ENCODE measurements at places on chromosomes 1 and 21.

GRCh38 chr21:41548781-41549180, 40.8 kb upstream of the TMPRSS2 start:
- no peak for DNase-seq

DNA sequence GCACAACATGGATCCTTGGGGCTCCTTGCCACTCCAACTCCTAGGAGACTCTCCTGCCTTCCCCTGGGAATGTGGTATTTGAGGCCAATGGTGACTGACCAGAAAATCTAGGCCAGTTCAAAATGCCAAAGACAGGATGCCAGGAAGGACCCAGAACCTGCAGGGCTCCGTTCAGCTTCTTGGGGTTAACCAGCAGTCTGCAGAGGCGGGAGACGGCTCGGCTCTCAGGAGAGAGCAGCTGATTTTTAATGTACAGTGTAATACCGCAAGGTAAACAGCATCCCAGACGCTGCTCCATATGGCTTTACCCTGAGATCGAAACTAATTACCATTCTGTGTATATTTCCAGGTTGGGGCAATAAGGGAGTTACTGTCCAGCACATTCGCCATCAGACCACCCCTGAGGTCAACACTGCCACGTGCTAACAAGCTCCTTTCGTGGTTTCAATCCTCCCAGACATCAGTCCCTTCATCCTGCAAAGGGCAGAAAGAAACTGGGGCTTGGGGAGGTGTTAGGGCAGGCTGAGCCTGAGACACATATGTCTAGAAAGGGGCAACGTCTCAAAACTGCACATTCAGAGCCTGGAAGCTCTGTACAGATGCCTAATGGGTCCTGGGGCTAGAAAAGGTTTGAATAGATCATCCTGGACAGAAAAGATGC, 16.7 kb downstream of the ITPKB start:
- no peak for DNase-seq

DNA sequence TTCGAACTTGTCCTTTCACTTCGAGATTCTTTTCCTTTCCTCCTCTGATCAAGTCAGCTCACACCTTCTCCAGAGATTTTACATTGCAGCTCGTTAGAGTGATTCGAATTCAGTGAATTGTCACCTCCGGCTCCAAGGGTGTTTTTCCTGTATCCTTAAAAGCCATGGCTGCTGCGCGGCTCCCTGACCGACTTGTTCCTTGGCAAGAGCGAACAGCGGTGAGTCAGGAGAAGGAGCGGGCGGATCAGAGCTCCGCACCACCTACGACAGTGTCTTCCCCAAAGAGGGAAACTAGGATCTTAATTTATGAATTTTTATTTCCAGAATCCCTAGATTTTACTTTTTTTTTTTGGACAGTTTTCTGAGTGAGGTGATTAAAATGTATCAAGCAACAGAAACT, 204.4 kb upstream of the ADGRL2 start:
- DNase-seq = no peak

GRCh38 chr21:29186246-29186645, 55.8 kb downstream of the MAP3K7CL start:
- DNase-seq = no peak

Measured in activated CD8-positive, alpha-beta memory T cell treated with anti-CD3 and anti-CD28 coated beads, Interleukin-2, amount 50 U/mL, for 4 hours (primary cell).